ENCODE measurements at places on chromosomes 4 and X.

GRCh38 chr4:109631532-109632108, 71.6 kb downstream of the MCUB start:
- peak; percentile 37 for DNase-seq

DNA sequence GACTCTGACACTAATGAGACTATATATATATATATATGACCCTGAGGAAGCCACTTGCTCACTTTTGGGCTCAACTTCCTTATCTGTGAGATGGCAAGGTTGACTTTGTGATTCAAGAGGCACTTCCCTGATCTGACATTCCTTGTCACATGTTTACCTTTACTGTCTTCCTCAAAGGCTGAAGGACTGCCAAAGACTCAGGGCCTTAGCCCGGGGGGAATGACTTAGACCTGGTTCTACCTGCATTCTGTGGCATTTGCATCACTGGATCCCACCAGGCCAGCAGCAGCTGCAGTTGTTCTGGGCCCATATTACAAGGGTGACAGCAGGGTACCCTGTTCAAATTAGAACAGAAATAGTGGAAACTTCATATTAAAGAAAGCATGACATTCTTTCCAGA, 3.1 kb upstream of the HS6ST2 start:
- no peak for DNase-seq

GRCh38 chr4:30789219-30789671, 69.1 kb downstream of the PCDH7 start:
- DNase-seq, result no peak

DNA sequence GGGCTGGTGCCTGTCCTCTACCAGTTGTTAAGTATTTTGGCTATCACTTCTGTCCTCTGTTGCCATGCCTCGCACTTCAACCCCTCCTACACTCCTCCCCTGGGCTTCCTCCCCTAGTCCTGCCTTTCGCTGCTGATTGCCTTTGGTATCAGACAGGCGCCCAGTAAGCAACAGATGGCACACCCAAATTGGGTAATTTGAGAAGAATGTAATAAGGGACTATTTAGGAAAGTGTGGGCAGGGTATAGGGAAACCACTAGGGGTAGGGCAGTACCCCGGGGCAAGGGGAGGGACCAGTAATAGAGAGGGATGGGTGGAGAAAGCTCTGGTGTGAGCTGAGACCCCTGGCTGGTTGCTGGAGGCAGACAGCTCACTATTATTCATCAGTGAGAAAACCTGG, 172.7 kb upstream of the USP9X start:
- DNase-seq, result peak; percentile 71

DNA sequence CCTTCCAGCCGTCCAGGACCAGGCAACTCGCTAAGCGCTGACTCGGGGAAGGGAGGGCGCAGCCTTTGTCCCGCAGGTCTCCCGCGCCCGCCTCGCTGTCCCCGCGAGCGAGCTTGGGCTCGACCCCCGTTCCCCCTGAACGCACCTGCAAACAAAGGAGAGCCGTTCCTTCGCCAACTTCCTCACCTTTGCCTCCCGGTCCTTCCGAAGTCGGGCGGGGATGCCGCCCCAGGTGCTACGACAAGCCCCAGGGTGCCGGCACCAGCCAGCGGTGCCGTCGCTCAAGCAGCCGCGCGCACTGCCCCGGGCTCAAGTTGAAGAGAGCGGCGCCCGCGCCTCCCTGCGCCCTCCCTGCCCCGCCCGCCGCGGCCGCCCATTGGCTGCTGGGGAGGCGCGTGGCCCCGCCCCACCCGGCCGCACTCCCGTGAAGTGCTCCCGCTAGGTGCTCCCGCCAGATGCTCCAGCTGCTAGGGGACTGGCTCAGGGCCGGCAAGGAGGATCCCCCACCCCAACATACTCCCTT, 107.1 kb downstream of the NSUN7 start:
- peak; percentile 76 for DNase-seq

- DNase-seq, result no peak
Measured at GRCh38 chr4:8199594-8200301, 658 bp downstream of the SH3TC1 start.

- DNase-seq, result peak; percentile 19
Measured at GRCh38 chr4:17492058-17492741, 19.7 kb downstream of the QDPR start.

GRCh38 chr4:23894021-23894420, 4.2 kb upstream of the PPARGC1A start:
- no peak for DNase-seq

DNA sequence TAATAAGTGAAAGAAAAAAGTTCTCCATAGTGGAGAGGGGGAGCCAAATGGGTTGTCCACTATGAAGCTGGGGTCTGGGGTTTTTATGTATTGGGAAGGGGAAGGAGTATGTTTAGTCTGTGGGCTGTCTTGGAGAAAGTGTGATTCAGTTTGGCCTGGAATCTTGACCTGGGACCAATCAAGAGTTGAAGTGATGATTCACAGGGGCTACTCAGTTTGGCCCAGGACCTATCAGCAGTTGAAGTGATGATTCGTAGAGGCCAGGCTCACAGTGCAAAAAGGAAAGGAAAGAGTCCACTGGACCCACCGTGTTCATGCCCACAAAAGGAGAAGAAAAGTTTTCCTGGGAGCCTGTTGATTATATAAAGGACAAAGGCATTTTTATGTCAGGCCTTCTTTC, 47.3 kb upstream of the RAB9B start:
- no peak for DNase-seq

- no peak for DNase-seq
Measured at GRCh38 chr4:31290836-31291235, 570.7 kb downstream of the PCDH7 start.

- no peak for DNase-seq
Measured at GRCh38 chr4:3287972-3288570, 4.8 kb upstream of the RGS12 start.

DNA sequence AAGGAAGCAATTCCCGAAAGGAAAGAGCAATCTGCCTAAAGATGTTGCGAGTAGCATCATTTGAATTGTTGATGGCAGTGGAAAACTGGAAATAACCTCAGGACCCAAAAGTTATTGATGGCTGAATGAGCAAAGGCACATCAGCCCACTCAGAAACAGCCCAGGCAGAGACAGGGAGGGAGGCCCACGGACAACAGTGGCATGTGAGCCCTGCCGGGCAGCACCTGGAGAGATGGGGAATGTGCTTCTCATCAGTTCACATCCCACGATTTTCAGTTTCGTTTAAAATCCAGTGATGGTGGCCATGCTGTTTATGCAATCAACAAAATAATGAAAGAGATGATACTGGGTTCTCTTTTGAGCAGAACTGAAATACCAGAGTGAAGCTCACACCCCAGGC, 80.0 kb downstream of the JAKMIP1 start:
- no peak for DNase-seq

- no peak for DNase-seq
Measured at GRCh38 chr4:20337261-20337664, 85.6 kb downstream of the SLIT2 start.

DNA sequence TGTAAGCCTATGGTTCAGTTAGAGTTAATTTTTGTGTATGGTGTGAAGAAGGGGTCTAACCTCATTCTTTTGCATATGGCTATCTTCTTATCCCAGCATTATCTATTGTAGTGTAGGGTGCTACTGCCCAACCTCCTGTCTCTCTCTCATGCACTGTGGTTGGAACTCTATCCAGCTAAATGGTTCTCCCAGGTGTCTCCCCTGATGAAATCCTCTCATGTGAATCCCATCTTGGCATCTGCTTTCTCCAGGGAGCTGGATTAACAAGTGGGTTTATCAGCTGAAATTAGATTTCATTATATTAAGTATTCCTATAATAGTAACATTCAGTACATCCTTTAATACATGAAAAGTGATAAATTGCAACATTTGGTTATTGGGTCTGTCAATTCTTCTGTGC, 224.7 kb upstream of the SFRP2 start:
- DNase-seq, result no peak

GRCh38 chr4:106993827-106994226, 42.3 kb downstream of the DKK2 start:
- no peak for DNase-seq

GRCh38 chr4:162839814-162840213, 326.9 kb downstream of the NAF1 start:
- no peak for DNase-seq

- peak; percentile 97 for DNase-seq
Measured at GRCh38 chr4:140238351-140239056, 84.5 kb upstream of the MAML3 start.

- no peak for DNase-seq
Measured at GRCh38 chr4:74096265-74096980, 2.6 kb downstream of the CXCL2 start.

- no peak for DNase-seq
Measured at GRCh38 chr4:188691811-188692210, 552.6 kb downstream of the TRIML1 start.

GRCh38 chr4:115769396-115769795, 656.0 kb upstream of the NDST4 start:
- no peak for DNase-seq

GRCh38 chr4:141486375-141486997, 149.9 kb upstream of the IL15 start:
- DNase-seq, result no peak

DNA sequence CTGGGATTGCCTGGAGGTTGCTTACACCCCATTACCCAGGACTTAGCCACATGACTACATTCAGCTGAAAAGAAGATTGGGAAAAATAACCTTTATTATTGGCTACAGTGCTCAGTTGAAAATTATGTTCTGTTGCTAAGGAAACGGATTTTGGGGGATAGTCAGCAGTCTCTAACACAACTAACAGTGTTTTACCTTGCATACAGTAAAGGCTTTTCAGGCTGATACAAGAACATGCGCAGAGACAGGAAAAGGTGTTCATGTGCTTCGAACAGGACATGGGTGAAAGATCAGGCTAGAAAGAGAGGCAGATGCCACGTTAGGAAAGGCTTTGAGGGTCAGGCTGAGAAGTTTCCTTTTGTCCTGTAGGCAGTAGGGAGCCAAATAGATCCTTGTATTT, 14.8 kb upstream of the RHOH start:
- no peak for DNase-seq

DNA sequence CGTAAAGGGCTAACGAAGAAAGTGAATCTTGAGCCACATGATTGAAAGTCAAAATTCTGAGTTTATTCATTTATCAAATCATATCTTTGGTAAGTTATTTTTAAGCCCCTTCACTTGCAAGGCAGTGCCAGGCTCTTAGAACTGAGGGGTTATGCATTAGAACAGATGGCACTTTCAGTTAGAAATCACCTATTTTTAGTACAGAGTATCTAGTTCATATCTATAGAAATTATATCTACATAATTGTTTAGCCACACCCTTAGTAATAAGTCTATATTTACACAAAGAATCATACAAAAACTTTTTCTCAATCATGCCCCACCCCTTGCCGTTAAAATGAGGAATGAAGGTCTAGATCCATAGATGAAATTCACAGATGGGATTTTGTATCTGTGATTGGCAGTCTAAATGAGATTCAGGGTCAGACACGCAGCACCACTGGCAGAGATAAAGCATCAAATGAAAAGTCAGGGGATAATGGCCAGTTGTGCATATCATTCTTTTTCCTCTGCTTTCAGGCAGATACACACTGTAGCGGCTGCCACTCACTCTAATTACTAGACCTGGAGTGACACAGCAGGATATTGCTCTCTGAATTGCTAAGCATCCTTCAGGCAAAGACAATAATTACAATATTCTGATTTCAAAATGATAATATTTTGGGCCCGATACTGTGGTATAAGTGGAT, 440.5 kb downstream of the MAPK10 start:
- DNase-seq, result no peak

DNA sequence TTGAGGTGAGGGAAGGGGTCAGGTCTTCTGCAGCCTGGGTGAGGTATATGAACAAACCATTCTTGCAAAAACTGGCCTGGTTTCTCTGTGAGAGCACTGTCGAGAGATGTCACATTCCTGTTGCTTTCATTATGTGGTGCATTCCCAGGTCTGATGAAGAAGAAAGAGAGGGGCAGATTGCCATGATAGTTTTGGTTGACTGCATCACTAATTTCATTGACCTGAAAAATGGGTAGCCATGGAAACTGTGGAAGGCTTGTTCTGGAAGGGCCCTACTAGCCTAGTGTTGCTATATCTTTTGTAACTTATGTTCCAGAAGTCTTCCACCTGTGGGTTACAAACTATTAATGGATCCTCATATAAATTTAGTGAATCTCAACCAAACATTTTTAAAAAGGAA, 32.9 kb upstream of the CYBB start:
- no peak for DNase-seq

DNA sequence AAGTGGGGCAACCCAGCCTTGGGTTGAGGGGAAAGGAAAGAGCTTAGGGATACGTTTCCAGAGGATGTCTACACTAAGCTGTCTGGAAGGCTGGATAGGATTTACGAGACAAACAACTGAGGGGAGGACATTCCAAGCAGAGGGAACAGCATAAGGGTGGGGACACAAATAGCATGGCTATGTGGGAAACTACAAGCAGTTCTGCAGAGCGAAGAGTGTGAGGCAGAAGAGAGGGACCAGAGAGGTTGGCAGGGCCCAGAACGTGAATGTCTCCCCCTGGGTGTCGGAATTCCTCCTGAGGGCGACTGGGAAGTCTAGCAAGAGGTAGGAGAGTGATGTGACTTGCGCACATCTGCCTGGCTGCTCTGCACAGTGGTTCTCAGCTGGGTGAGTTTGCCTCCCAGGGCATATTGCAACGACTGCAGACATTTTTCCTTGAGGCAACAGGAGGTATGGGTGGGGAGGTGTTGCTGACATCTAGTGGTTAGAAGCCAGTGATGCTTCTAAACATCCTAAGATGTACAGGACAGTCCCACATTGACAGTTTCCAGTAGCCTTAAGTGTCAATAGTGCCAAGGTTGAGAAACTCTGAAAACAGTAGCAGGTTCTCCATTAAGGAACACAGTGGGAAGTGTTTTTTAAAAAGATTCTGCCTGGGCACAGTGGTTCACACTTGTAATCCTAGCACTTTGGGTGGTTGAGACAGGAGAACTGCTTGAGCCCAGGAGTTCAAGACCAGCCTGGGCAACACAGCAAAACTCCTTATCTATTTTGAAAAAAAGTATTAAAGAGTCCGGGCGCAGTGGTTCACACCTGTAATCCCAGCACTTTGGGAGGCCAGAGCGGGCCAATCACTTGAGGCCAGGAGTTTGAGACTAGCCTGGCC, 9.2 kb downstream of the NDUFA1 start:
- DNase-seq, result peak; percentile 42

GRCh38 chrX:37474478-37474877, 97.0 kb upstream of the LANCL3 start:
- DNase-seq, result no peak

DNA sequence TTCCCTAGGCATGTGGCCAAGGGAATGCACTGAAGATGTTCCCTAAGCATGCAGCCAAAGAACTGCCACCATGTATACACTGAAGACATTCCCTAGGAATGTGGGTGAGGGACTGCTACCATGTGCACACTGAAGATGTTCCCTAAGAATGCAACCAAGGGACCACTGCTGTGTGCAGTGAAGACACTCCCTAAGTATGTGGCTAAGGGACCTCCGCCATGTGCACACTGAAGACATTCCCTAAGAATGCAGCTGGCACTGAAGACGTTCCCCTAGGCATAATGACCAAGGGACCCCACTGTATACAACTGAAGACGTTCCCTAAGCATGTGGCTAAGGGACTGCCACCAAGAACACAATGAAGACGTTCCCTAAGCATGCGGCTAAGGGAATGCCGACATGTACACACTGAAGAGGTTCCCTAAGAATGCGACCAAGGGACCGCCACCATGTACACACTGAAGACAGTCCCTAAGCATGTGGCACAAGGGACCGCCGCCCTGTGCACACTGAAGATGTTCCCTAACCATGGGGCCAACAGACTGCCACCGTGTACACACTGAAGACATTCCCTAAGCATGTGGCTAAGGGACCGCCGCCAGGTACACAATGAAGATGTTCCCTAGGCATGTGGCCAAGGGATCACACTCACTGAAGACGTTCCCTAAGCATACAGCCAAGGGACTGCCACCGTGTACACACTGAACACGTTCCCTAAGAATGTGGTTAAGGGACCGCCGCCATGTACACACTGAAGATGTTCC, 25.6 kb downstream of the DHRSX start:
- DNase-seq, result no peak

Data from NCI-H1092 treated with DMSO at 0.1 percent for 48 hours (cell line).